AG09319 (cell line): ENCODE measurements at places on chromosomes 1 and 21.
A peak's percentile ranks its signal among the peaks of the same experiment; 100 is the strongest.

DNA sequence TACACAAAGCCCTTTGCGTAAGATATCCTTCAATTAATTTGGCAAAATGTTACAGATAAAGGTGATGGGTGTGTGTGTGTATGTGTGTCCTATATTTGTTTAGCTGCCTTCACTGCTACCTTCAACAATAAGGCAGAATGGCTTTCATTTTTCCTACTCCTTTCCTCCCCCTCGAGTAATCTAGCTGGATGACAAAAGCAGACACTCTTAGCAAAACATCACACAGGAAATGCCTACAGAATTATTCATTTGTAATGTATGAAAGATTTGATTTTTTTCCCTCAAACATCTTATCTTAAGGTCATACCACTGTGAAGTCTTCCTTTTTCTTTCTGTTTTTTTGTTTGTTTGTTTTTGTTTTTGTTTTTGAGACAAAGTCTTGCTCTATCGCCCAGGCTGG lies 10.6 kb downstream of the PTPN22 start:
- DNase-seq = no peak

DNA sequence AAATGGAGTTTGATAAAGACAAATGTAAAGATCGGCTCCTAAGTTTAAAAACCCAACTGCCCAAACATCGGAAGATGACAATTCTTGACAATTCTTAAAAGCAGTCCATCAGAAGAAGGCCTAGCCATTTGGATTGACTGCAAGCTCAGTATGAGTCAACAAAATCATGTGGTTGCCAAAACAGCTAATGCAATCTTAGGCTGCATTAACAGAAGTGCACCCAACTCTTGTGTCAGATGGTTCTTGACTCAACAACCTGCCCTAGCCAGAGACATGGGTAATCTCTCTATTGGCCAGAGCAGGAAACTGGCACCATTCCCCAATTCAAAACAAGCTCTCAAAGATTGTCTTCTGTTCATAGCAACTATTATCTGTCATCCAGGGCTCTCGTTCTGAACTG lies 9.9 kb upstream of the NCF2 start:
- peak; percentile 52 for DNase-seq

DNA sequence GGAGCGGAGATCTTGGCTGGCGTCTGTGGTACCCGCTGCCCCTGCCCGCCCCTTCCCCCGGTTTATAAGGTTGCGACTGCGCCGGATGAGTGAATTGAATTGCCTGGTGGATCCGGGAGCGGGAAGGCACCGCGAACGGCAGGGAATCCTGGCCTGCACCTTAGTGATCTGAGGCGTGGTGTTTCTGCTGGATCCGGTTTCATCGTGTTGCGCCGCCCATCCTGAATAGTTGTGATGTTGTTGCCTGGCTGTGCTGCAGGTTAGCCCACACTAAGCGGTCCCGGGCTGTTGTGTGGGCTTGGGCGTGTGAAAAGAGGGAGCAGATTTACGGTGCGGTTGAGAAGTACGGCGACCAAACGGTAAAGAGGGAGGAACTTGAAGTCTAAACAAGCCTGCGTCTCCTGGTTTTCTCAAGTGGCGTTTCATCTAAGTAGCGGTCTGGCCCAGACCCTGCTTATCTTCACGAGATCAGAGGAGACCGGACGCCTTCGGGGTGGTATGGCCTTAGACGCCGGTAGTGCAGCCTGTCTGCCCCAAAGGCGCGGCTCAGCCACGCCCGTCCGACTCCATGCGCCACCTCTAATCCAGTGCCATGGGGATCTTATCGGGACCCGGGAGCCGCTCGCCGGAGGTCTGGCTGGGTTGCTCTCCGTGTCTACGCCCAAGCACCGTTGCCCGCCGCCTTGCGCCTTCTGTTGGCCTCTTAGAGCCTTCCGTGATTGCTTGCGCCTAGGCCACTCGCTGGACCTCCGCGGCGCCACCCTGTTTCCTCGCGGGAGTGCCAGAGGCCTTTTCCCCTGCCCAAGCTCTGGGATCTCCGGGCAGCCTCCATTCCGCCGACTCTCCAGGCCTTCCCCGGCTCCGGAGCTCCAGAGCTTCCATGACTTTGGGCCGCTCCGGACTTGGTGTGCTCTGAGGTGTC lies 87.5 kb upstream of the RHOU start:
- DNase-seq = no peak

DNA sequence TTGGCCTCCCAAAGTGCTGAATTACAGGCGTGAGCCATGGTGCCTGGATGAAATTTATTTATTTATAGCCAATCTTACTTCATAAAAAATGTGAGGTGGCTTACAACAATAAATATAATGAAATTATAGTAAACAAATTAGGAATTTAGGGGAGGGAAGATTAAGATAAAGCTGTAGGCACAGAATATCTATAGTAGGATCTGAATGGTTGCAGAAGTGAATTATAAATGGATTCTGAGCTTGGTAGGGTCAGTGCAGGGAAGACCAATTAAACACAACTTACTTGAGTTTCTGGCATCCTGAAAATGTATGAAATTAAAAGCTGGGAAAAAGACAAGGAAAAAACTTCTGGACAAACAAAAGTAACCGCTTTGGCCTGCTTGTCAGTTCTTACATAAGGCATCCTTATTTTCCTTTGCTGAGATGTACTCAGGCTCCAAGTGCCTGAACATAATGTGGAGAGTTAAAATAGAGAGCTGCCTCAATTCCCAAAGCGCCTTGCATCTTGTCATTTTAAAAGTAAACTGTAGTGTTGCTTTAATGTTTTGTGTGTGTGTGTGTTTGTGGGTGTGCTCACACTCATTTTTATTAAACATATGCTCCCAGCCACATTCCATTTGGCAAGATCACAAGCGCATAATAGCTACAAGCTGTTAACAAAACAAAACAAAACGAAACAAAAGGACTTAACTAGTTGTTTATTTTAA lies 247.3 kb downstream of the S1PR1 start:
- DNase-seq = no peak

DNA sequence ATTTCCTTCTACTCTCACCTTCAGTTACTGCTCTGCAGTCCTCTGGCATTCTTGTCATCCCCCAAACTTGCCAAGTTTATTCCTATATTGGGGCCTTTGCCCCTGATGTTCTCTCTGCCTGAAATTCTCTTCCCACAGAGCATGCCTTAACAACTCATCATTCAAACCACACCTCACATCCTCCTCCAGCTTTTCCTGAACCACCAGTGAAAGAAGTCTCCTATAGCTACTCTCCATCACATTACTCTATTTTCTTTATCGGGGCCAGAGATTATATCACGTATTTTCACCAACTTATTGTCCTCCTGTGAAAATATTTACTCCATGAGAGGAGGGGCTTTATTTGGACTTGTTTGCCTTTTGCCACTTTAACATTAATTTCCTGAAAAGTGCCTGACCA lies 32.1 kb downstream of the EXTL2 start:
- DNase-seq = no peak

- no peak for DNase-seq
Observed at GRCh38 chr1:119815928-119816327, 4.7 kb upstream of the REG4 start.

DNA sequence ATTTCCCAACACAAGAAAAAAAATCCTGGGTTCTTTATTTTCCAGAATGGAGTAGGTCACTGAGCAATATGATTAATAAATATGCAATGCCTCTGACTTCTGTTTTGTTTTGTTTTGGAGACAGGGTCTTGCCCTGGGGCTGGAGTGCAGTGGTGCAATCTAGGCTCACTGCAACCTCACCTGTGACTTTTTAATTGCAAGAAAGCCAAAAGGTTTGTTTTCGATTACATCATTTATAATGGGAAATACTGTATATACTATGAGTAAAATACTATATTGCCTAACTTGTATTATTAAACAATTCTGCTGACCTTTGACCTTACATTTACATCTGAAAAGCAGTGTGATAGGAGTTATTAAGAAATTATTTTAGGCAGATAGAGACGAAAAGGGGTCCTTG lies 11.6 kb upstream of the CD46 start:
- DNase-seq = no peak

DNA sequence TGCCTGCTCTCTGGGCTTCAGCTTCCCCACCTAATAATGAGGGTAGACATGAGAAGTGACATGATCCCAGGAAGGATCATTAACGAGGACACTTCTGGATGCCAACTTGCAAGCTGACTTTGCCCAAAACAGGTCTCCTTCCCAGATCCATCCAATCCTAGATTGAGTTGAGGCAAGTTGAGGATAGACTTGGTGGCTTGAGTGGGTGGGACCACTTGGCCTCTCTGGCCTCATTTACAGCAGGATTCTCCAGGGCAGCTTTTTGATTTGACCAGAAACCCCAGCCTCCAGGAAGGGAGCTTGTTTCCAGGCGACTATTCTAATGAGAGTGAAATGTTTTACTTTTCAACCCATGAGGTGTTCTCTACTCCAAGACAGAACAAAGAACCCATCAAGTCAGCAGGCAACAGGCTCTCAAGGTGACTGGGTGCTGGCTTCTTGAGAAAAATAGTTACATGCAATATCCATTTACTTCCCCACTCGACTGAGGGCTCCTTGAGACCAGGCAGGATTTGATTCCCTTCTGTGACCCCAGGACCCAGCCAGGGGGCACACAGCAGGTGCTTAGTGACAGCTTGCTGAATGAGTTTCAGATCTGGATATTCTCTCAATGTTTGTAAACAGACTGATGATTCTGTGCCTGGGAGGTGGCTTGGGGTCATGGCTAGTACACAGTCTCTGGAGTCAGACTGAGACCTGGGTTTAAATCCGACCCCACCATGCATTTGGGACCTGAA lies 128.2 kb downstream of the DMRTB1 start:
- DNase-seq = no peak

DNA sequence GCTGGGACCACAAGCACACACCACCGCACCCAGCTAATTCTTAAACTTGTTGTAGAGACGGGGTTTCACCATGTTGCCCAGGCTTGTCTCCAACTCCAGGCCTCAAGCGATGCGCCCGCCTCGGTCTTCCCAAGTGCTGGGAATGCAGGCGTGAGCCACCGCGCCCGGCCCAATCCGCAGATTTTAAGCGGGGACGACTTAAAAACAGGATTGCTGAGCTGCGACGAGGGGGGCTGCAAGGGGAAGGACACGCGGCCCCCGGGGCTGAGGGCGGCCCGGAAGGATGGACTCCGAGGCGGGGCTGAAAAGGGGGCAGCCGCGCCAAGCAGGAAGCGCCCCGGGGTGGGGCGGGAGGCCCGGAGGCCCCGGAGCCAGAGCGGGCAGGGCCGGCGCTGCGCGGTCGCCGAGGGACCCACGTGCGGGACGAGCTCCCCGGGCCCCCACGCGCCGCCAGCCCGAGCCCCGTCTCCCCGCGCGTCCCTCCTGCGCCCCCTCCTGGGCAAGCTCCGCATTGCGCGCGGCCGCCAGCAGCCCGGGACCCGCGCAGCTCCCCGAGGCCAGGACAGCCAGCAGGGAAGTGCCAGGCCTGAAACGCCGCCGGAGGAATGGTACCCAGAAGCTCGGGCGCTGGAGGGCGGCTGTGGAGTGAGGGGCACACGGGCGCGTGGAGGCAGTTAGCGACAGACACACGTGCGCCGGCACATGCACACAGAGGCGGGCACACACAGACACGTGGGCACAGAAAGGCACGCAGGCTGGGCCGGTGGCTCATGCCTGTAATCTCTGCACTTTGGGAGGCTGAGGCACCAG lies 5.5 kb upstream of the PRKCZ start:
- DNase-seq = no peak

GRCh38 chr1:22562584-22563583 lies at the start of gene EPHA8:
Gene EPHA8 (plus strand): TSS chr1:22563489. CDS start chr1:22563636, 147 bp downstream.
- no peak for DNase-seq

GRCh38 chr1:153539395-153540093 lies 1.2 kb downstream of the S100A5 start:
- no peak for DNase-seq

DNA sequence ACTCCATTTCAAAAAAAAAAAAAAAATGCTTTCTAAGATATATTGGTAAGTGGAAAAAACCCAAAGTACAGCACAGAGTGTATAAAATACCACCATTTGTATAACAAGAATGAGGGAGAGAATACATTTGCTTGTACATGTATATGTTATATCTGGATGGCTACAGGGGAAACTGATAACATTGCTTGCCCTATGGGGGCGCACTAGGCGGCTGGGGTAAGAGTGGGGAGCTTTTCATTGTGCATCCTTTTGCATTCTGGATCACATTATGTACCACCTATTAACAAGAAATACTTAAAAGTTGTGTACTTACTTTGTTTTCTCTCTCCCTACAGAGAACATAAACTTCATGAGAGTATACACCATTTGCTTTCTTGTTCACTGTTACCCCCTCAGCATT lies 28.6 kb upstream of the OPRD1 start:
- no peak for DNase-seq

DNA sequence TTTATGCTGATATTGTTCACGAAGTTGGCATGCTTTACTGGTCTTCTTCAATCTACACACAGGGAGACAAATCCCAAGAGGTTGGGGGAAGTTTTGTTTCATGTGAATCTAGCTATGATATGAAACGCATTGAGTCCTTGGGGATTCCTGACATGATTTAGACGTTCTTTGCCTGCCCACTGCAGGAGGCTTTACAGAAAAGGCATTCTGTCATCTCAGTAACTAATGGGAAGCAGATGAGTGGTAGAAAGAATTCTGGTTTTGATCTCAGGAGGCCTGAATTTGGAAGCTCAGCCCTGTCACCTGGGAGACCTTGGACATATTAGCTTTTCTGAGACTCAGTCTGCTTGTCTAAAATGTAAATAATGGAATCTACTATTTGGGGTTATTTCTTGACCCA lies 383.0 kb upstream of the NFIA start:
- DNase-seq = no peak

DNA sequence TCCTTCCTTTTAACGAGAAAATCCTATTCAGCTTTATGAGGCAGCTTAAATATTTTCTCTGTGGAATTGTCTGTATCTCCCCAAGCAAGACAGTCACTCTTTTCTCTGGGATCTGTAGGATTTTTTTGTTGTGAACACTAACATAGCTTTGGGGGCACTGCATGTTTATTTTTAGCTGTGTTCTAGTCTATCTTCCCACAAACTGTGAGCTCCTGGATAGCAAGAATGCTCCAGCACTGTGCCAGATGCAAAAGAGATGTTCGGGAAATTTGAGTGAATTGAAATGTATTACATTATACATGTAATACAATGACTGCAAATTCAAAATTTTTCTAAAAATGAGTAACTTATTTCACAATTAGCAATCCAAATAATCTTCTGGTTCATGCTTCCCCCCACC lies 282.2 kb downstream of the PLPP3 start:
- no peak for DNase-seq

- no peak for DNase-seq
Observed at GRCh38 chr1:52554756-52555155, 1.9 kb upstream of the TUT4 start.
